ENCODE measurements at places on chromosomes 11 and 22. TPM values are rescaled to one million over a fixed set of nuclear protein-coding genes. Genes with fewer than 3 reads are reported as not detected.

Gene OR51I1
- total RNA-seq, result not detected

Gene TMX2
- total RNA-seq, result 55.6 TPM

Gene OR51B5
- total RNA-seq, result not detected

Gene SCUBE2
- total RNA-seq, result 1.5 TPM

Gene CD3E
- total RNA-seq, result not detected

Gene TUB
- total RNA-seq, result 1.4 TPM

Gene EIF3D
- 490 TPM for total RNA-seq

Gene GRM5
- total RNA-seq, result under 0.01 TPM

Gene SCN3B
- total RNA-seq, result 8.5 TPM

Gene CKAP5
- 61.4 TPM for total RNA-seq

Gene UPK3A
- total RNA-seq, result not detected

Gene TEX54
- not detected for total RNA-seq

Gene PIWIL4
- 0.76 TPM for total RNA-seq

Gene IFT27
- total RNA-seq, result 10.8 TPM

Gene MS4A4A
- not detected for total RNA-seq

Gene SLC35E4
- total RNA-seq, result 26.4 TPM

Gene OR4D5
- total RNA-seq, result not detected

Gene FKBP2
- total RNA-seq, result 69.7 TPM

Data from dermis microvascular lymphatic vessel endothelial cell (primary cell).